ENCODE measurements at places on chromosomes 11 and 22.

- DNase-seq = no peak
- no peak overlapping the region for H3K4me3 ChIP-seq
- H3K36me3 ChIP-seq = no peaks in the 10 kb centered on the region
- H3K27me3 ChIP-seq = no peaks in the 10 kb centered on the region
- H3K4me1 ChIP-seq = no peaks in the 10 kb centered on the region
- H3K27ac ChIP-seq = no peak overlapping the region
These were observed 21.2 kb downstream of the PDGFD start for GRCh38 chr11:104142698-104143097.

GRCh38 chr11:124535552-124536232, 7.8 kb downstream of the OR8B12 start:
- H3K36me3 ChIP-seq = no peaks in the 10 kb centered on the region
- no peaks in the 10 kb centered on the region for H3K27me3 ChIP-seq
- no peak for DNase-seq

GRCh38 chr11:8959546-8960166, 4.6 kb downstream of the TMEM9B start:
- H3K4me3 ChIP-seq = no peak overlapping the region
- H3K27me3 ChIP-seq = no peaks in the 10 kb centered on the region
- peaks cover 10% of the 10 kb centered on the region for H3K4me1 ChIP-seq
- no peak overlapping the region for H3K27ac ChIP-seq
- no peak for DNase-seq

DNA sequence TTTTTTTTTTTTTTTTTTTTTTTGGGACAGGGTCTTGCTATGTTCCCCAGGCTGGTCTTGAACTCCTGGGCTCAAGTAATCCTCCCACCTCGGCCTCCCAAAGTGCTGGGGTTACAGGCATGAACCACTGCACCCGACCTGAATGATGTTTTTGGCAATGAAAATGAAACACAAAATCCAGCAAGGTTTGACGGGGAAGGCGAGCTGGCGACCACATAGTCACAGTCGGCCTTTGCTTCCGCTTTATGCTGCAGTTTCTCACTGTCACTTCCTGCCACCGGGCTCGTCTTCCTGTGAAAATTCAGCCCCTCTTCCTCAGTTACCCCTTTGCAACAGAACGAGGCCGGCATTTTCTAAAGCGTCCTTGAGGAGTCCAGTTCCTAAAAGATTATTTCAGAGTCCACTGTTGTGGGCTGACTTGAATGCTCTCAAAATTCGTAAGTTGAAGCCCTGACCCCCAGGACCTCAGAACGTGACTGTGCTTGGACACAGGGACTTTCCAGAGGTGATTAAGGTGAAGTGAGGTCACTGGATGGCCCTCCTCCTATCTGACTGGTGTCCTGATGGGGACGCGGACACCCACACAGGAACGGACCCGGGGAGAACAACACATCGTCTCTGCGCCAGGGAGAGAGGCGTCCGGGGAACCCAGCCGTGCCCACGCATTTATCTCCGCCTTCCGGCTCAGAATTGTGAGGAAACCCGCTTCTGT, 2.9 kb upstream of the BID start:
- peak; percentile 51 for DNase-seq
- H3K27me3 ChIP-seq = no peaks in the 10 kb centered on the region
- H3K27ac ChIP-seq = peak overlapping the region; percentile 95

DNA sequence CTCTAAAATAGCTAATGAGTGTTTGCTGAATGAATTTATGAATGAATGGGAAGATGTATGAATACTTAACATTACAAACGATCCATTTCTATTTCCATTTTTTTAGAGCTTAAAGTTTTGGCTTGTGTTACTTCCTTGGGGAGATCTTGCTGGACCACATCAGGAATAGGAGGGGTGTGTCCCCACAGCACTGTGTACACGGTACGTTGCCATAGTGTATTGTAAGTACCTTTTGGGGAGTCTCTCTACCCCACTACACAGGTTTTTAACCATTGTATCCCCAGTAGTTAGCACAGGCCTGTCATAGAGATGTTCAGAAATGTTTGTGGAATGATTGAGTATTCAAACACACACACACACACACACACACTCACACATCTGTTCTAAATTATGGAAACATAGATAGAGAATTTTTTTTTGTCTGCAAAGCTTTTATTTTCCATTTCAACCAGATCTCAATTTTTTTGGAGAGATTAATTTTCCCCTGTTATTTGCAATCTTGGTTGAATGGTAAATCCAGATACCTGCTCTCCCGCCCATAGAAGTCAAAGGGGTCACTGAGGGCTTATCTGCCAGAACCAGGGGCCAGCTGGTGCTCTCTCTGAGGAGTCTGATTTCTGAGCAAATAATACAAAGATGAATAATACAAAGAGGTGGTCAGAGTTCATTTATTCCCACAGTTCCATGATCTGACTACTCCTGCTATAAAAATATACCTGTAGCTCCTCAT, 471.0 kb downstream of the INSC start:
- no peaks in the 10 kb centered on the region for H3K4me1 ChIP-seq
- no peaks in the 10 kb centered on the region for H3K36me3 ChIP-seq
- H3K4me3 ChIP-seq = no peak overlapping the region
- DNase-seq = no peak

DNA sequence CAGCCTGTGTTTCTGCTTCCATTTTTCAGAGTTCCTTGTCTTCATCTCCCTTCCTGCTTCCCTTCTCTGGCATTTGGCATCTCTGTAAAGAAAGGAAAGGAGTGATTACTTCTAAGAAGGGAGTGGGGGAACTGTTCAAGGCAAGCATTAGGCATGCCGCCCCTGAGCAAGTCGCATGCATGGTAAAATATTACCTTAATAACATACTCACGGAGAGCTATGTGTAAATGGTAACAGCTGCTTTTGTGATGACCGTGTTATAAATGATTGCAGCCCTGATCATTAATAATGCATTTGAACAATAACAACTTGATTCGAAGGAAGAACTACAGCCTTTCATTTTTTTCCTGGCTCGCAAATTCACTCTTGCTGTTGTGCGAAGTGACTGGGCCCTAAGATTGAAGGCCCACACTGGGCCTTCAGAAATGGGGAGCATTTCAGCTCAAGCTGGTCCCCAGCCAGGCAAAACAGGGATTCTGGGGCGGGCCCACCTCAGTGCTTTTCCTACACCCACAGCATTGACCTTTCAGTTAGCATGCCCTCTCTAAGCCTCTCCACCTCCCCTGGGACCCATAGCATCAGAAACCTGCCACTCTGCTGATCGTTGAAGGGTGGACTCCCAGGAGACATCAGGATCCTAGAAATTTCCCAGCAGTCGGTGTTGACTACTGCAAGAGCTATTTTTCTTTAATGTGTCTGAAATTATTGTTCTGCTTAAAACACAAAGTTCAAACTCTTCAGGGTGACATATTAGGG, 263.0 kb upstream of the CADM1 start:
- no peak overlapping the region for H3K27ac ChIP-seq
- DNase-seq = no peak
- no peaks in the 10 kb centered on the region for H3K27me3 ChIP-seq
- no peaks in the 10 kb centered on the region for H3K36me3 ChIP-seq
- H3K4me1 ChIP-seq = no peaks in the 10 kb centered on the region

GRCh38 chr11:69651834-69652620, 11.1 kb downstream of the CCND1 start:
- no peaks in the 10 kb centered on the region for H3K4me1 ChIP-seq
- no peak for DNase-seq
- no peaks in the 10 kb centered on the region for H3K27me3 ChIP-seq
- no peak overlapping the region for H3K4me3 ChIP-seq

GRCh38 chr11:35717520-35717919, 54.9 kb downstream of the TRIM44 start:
- H3K27me3 ChIP-seq = no peaks in the 10 kb centered on the region
- no peak overlapping the region for H3K4me3 ChIP-seq
- no peak overlapping the region for H3K27ac ChIP-seq
- DNase-seq = no peak
- H3K36me3 ChIP-seq = no peaks in the 10 kb centered on the region

GRCh38 chr11:67439321-67440228, 2.1 kb upstream of the PTPRCAP start:
- H3K36me3 ChIP-seq = peaks cover 12% of the 10 kb centered on the region
- H3K27me3 ChIP-seq = no peaks in the 10 kb centered on the region
- DNase-seq = no peak
- peak overlapping the region; percentile 94 for H3K4me3 ChIP-seq
- peaks cover 61% of the 10 kb centered on the region for H3K4me1 ChIP-seq

GRCh38 chr11:111173221-111173620, 72.3 kb upstream of the POU2AF2 start:
- no peak for DNase-seq
- no peaks in the 10 kb centered on the region for H3K36me3 ChIP-seq
- H3K27ac ChIP-seq = no peak overlapping the region
- H3K4me1 ChIP-seq = no peaks in the 10 kb centered on the region
- H3K27me3 ChIP-seq = no peaks in the 10 kb centered on the region

- H3K36me3 ChIP-seq = no peaks in the 10 kb centered on the region
- H3K27me3 ChIP-seq = no peaks in the 10 kb centered on the region
- H3K27ac ChIP-seq = no peak overlapping the region
These were observed 11.0 kb downstream of the CTNND1 start for GRCh38 chr11:57772562-57772961.

DNA sequence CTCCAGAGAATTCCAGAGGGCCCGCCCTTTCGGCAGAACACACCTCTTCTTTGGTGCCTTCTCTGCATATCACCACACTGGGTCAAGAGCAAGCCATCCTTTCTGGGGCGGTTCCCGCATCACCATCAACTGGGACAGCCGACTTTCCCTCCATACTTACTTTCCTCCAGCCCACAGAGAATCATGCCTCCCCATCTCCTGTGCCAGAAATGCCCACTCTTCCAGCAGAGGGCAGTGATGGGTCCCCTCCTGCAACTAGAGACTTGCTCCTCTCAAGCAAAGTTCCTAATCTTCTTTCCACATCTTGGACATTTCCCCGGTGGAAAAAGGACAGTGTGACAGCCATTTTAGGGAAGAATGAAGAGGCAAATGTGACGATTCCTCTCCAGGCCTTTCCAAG, 157.7 kb downstream of the C11orf91 start:
- H3K27ac ChIP-seq = no peak overlapping the region
- no peaks in the 10 kb centered on the region for H3K4me1 ChIP-seq
- no peaks in the 10 kb centered on the region for H3K36me3 ChIP-seq
- DNase-seq = no peak
- no peak overlapping the region for H3K4me3 ChIP-seq

DNA sequence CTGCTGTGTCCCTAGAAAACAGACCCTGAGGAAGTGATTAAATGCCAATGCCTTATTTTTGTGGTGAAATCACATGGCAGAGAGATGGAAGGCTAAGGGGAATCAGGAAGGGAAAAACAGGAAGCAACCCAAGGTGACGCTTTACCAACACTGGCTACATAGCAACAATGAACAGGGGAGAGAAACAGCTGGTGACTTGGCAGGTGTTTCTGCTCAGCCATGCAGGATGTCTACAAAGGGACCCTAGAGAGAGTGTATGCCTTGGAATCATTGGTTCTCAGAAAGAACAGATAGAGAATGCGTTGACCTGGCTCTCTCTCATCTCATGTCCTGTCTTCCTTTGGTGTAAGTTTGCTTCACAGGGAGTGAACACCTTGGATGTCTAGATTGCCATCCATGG, 911.9 kb downstream of the OPCML start:
- H3K27ac ChIP-seq = no peak overlapping the region
- no peaks in the 10 kb centered on the region for H3K4me1 ChIP-seq
- H3K4me3 ChIP-seq = no peak overlapping the region
- no peaks in the 10 kb centered on the region for H3K27me3 ChIP-seq
- no peak for DNase-seq
- no peaks in the 10 kb centered on the region for H3K36me3 ChIP-seq

GRCh38 chr11:115501893-115502589, 2.2 kb downstream of the CADM1 start:
- no peaks in the 10 kb centered on the region for H3K36me3 ChIP-seq
- H3K4me3 ChIP-seq = peak overlapping the region; percentile 55
- peaks cover 34% of the 10 kb centered on the region for H3K27me3 ChIP-seq
- peaks cover 21% of the 10 kb centered on the region for H3K4me1 ChIP-seq
- H3K27ac ChIP-seq = no peak overlapping the region
- no peak for DNase-seq

DNA sequence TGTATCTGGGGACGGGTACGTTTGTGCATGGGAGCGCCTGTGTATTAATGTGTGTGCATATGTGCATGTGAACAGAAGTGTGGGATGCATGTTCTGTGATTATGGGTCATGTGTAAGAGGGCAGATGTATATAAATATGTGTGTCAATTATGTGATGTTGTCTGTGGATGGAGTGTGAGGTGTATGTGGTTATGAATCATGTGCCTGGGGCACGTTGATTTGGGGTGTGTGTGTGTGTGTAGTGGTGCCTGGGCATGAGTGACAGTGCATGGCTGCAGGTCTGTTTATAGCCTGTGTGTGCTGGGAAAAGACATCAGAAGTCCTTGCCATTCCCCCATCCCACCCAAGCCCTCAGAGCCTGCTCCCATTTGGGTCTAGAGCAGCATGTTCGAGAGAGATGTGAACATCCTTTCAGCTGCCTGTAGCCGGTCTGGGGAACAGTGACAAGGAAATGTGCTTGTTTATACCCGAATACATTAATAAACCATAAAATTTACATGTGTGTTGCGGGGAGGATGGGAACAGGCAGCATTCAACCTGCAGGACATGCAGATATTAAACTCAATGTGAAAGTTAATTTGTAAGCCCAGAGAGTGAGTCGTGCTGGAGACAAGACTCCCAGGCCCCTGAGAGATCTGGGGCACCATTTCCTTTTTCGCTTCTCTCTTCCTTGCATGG, 129.0 kb downstream of the NECTIN1 start:
- no peak for DNase-seq
- H3K4me1 ChIP-seq = no peaks in the 10 kb centered on the region
- H3K4me3 ChIP-seq = no peak overlapping the region
- no peaks in the 10 kb centered on the region for H3K36me3 ChIP-seq
- no peaks in the 10 kb centered on the region for H3K27me3 ChIP-seq
- no peak overlapping the region for H3K27ac ChIP-seq

DNA sequence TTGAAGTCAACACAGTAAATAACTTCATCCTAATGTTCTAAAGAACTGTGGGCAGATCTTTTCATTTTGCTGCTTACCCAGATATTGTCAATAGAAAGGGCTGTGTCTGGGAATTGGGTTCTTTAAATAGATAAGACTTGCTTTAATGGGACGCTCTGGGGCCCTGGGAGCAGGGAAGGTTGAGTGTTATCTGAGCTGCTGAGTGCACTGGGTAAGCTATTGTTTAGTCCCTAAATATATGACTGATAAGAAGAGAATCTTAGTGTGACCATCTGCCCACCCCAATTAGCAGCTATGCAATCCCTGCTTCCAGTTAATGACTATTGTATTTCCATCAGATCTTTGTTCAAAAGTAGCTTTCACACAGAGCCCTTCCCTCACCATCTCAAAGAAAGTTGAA, 44.4 kb downstream of the ARHGAP42 start:
- no peak overlapping the region for H3K4me3 ChIP-seq
- H3K36me3 ChIP-seq = no peaks in the 10 kb centered on the region
- no peak for DNase-seq
- H3K27ac ChIP-seq = no peak overlapping the region

DNA sequence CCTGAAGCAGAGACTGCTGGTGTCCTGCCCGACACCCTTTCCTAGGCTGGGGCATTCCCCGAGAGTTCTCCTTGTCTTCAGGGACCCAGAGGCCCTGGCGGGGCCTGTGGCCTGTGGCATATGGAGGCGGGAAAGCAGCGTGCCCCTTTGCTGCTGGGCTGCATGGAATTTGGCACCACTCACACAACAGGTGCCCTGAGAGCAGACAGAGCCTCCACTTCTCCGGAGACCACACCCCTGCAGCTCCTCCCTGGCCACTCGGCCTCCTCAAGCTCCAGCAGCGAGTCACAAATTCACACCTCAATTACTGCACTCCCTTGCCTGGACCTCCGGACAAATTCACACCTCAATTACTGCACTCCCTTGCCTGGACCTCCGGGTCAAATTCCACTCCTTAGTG, 1375.2 kb downstream of the TBC1D22A start:
- H3K27ac ChIP-seq = no peak overlapping the region
- no peaks in the 10 kb centered on the region for H3K36me3 ChIP-seq
- H3K27me3 ChIP-seq = no peaks in the 10 kb centered on the region
- no peak overlapping the region for H3K4me3 ChIP-seq
- H3K4me1 ChIP-seq = no peaks in the 10 kb centered on the region

All from effector memory CD4-positive, alpha-beta T cell (primary cell).